ENCODE measurements at places on chromosomes 12 and 14.

GRCh38 chr14:61438497-61438859 is 117.1 kb downstream of the PRKCH start:
- no peak for DNase-seq

DNA sequence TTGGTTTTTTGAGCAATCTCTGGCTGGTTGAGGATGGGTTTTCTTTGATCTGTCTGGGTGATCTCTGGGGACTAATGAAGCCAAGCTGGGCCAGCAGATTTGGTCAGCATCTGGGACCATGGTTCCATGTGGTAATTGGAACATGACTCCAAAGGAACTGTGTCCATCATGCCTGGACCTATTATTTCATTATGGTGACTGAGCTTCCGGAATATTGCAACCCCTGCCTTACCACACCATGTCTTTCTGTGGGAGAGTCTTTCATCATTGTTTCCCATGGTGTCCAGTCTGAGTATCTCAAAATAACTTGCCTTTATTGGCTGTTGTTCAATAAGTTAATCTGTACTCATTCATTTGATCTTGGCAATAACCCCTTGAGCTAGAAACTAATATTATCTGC is 624.9 kb upstream of the TBX3 start:
- no peak for DNase-seq

DNA sequence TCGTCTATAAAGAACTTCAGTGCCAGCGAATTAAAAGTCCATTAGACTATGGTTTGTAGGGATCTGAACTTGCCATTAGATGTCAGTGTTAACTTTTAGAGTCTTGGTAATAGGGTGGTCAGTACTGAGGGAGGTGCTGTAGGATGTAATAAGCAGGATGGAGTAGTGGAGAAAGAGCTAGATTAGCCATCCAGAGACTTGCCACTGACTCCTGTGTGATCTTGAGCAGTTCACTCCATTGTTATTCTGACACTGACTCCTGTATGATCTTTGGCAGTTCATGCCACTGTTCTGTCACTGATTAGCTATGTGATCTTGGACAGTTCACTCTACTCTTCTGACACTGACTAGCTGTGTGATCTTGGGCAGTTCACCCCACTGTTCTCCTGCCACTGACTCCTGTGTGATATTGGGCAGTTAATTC is 133.6 kb downstream of the TTLL5 start:
- DNase-seq: no peak

GRCh38 chr12:51199366-51199945 is 18.4 kb downstream of the POU6F1 start:
- DNase-seq: no peak

GRCh38 chr14:55869397-55870049 is 248.7 kb upstream of the PELI2 start:
- DNase-seq: no peak

DNA sequence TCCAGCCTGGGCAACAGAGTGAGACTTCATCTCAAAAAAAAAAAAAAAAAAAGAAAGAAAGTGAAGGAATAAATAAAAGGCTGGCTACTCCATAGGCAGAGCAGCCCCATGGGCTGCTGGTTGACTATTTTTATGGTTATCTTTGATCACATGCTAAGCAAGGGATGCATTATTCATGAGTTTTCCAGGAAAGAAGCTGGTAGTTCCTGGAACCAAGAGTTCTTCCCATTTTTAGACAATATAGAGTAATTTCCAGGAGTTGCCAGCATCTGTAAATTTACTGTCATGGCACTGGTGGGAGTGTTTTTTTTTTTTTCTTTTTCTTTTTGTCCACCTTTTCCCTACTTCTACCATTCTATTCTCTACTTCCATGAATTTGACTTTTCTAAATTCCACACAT is 24.2 kb downstream of the FGD4 start:
- no peak for DNase-seq

DNA sequence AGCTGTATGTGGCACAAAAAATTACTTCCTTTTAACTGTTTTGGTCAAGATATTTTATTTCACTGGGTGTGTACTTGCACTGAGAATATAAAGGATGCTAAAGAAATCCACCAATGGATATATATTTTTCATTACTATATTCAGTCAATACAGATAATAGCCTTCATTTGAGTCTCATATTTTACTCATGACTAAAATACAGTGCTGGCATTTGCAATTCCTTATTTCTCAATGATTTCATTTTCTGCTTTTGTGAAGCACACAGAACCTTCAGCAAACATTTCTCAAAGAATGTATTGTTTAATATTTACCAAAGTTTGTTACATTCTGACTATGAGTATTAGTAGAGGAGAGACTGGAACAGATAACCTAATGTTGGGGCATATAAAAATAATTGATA is 93.2 kb upstream of the SOX5 start:
- DNase-seq: no peak

- DNase-seq: no peak
Observed at GRCh38 chr14:39265806-39266524, 32.2 kb downstream of the MIA2 start.

DNA sequence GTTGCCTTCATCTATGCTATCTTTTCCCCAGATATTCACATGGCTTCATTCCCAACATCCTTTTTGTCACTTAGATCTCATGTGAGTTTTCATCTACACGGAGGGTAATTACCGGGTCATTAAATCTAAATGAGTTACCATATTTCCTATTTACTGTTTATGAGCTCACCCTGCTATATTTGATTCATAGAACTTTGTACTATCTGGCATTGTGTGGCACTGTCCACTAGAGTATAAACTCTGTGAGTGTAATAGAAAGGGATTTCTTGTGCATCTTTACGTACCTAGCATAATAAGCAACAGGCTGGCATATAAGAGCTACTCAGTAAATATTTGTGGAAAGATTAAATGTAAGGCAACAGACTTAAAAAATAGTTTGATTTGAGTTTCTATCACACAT is 86.1 kb upstream of the LMO3 start:
- no peak for DNase-seq

- peak; percentile 95 for DNase-seq
Observed at GRCh38 chr12:58920102-58920960, at the start of gene LRIG3. Gene LRIG3 (minus strand): TSS chr12:58920504. CDS start chr12:58920235, 269 bp downstream.

DNA sequence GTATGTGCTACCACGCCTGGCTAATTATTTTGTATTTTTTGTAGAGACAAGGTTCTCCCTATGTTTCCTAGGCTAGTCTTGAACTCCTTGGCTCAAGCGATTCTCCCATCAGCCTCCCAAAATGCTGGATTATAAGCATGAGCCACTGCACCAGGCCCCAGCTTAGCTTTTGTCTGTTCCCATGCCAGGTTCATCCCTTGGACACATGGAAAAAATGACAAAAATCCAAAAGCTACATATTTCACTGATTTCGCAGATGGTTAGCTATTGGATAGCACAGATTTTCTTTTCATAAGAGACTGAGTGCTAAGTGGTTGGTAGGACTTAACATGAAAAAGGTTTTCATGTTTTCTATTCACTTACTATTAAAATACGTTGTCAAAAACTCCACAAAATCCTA is 286.6 kb upstream of the KITLG start:
- no peak for DNase-seq

GRCh38 chr12:43277651-43278540 is 274.1 kb downstream of the ADAMTS20 start:
- DNase-seq: no peak

DNA sequence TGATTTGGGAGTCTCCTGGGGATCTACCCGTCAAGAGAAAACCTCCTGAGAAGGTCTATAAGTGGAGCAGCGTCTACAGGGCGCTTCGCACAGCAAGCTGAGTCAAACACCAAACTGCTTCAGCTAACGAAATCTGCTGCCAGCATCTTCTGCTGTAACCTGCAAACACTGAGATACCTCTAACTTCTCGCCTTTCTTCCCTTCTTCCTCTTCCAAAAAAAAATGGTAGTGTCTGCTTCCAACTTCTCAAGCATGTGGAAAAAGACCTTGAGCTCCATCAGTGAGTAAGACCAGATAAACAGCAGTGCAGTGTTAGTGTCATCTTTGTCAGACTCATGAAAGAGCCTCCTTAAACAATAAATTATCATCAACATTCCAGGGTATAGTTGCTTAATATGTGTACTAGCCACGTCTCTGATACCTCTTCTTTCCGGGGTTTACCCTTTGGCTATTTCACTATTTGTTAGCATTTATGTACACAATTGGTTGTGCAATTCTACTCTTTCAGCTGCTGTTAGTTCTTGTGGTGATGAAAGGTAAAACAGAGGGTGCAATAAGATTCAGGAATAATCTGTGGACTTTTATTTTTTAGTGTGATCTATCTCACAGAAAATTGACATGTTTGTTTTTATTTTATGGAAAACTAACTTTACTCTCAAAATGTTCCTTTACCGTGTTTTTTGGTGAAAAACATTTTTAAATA is 81.6 kb downstream of the LLPH start:
- DNase-seq: no peak

- no peak for DNase-seq
Observed at GRCh38 chr14:58107947-58108552, 44.0 kb downstream of the ARMH4 start.

GRCh38 chr12:105524961-105525360 is 194.5 kb downstream of the C12orf75 start:
- no peak for DNase-seq

DNA sequence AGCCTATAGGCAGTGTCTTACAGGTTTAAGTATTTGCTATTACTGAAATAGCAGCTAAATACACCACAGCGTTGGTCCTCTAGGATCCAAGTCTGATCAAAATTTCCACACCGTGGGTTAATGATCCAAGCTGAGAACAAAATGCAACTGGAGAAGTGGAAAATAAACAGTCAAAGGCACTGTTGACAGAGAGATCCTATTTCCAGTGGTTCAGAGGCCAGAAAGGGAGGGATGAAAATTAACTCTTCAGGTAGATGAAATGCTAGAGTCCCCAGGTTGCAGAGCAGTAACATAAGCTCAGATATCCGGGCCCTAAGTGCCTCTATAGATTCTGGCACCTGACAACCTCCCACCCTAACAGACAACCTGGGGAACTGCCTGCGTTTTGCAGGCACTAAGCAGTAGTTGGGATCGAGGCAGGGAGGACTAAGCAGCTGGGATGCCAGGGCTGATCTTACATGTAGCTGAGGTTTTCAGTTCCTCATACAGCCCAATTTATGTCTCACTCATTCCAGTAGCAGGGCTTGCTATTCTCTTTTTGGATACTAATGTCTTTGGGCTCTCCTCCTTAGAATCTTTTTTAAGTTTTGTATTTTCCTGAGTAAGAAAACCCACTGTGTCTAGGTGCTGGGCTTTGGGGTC is 42.7 kb upstream of the CRACR2A start:
- DNase-seq: no peak

DNA sequence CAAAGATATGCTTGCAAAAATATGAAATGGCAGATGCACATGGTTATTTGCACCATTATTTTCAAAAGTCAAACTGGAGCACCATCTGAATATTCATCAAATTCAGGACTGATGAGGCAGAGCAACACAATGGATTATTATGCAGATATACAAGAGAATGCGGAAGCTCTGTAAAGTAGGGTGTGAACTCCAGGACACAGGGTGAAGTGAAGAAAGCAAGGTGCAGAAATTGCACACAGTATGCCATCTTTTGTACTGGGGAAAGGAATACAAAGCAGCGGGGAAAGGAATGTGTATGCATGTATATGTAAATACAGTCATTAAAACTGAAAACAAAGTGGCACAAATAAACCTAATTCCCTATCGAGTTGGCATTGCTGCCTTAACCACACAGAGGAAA is 22.7 kb upstream of the CLEC4E start:
- DNase-seq: no peak

DNA sequence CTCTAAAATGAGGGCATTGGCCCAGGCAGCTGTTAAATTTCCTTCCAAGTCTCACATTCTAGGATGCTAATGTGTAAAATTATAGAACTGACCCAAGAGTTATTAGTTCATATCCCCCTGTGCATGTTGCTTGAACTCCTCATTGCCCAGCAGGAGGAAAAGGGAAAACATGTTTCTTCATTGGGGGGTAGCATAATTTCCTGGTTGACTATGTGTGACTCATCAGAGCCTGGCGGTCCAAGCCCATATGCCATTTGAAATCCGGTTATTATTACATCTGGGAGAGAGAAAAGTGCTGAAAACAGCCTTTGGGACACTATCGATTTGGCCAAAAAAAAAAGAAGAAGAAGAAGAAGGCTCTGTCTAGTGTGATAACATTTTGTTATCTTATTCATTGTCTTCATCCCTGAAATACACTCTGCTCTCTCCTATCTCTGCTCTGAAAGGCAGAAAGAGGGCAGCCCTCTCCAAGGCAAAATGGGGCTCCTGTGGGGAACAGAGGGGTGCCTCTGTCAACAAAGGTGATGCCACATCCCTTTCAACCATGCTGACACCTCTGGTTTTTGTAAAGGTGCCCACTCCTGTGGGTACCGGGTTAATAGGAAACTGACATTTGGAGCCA is 114.2 kb downstream of the DAD1 start:
- no peak for DNase-seq

DNA sequence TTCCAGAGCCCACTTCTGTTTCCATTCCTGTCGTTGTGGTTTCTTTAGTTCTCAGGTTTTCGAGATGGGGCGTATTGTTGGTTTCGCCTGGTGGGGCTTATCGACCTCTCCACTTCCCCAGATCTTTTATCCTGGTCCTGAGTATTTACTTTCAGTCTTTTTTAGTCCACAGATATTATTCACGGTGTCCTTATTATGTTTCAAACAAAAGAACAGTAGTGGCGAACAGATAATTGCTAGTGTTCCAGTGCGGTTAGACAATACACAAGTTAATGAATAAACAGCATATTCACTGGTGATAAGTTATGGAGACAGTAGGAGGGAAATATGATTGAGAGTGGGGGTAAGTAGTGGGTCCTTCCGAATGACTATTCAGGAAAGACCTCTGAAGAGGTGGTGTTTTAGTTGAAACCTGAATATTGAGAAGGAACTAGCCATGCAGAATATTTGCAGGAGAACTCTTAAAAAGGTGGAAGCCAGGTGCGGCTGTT is 668 bp downstream of the TMEM260 start:
- no peak for DNase-seq

Measured in islet precursor cell (in vitro differentiated cells).